ENCODE measurements at places on chromosomes 1 and 21.

DNA sequence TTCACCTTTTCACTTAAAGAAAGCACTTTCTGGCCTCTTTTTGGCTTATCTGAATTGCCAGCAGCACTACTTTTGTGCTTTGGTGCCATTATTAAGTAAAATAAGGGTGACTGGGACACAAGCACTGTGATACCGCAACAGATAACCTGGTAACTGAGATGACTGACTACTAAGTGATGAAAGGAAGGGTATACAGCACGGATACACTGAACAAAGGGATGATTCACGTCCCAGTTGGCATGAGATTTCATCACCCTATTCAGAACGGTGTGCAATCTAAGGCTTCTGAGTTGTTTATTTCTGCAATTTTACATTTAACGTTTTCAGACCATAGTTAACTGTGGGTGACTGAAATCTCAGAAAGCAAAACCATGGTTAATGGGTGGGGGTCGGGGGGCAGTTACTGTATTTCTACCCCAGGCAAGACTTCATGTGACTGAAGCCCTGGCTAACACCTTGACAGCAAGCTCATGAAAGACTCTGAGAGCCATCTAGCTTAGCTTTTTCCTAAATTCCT is 102.8 kb downstream of the CLIC6 start:
- peak; percentile 84 for DNase-seq

- DNase-seq: peak; percentile 52
These were observed 18.5 kb downstream of the CCN1 start for GRCh38 chr1:85599076-85599491.

DNA sequence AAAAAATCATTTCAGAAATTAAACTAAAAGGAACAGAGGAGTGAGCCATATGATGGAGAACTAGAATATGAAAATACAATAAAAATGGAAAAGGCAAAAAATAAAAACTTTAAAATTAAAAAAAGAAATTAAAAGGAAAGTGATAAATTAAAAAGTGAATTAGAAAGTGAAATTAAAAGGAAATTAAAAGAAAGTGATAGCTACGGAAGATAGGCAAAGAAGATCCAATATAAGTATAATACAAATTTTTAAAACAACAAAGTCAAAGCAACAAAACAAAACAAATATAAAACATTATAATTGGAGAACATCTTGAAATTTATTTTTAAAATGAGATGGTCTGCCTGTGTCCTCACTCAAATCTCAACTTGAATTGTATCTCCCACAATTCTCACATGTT is 165.8 kb downstream of the GPATCH2 start:
- no peak for DNase-seq

GRCh38 chr1:192527111-192527795 is 48.3 kb upstream of the RGS1 start:
- no peak for DNase-seq

DNA sequence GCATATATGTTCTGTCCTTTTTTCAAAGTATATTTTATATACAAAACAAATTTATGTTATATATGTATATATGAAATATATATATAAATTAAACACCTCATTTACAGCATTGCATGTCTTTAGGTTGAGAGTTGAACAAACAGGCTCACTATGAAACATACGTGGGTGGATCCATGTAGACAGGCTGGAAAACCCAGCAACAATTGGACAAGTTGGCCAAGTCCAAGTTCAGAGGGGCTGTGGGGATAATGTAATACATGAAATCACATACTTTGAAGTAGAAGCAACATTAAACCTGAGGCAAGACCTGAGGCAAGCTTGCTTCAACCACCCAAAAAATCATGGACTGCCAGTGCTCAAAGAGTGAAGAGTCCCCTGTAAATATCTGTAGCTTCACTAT is 39.7 kb downstream of the KCNJ6 start:
- DNase-seq: no peak

GRCh38 chr1:15403962-15404580 is 5.6 kb upstream of the EFHD2 start:
- DNase-seq: no peak

GRCh38 chr1:235408503-235408960 is 41.3 kb downstream of the TBCE start:
- no peak for DNase-seq

GRCh38 chr1:159921251-159921650 is 4.1 kb downstream of the TAGLN2 start:
- DNase-seq: peak; percentile 42

GRCh38 chr1:60888126-60888525 is 194.2 kb upstream of the NFIA start:
- no peak for DNase-seq

DNA sequence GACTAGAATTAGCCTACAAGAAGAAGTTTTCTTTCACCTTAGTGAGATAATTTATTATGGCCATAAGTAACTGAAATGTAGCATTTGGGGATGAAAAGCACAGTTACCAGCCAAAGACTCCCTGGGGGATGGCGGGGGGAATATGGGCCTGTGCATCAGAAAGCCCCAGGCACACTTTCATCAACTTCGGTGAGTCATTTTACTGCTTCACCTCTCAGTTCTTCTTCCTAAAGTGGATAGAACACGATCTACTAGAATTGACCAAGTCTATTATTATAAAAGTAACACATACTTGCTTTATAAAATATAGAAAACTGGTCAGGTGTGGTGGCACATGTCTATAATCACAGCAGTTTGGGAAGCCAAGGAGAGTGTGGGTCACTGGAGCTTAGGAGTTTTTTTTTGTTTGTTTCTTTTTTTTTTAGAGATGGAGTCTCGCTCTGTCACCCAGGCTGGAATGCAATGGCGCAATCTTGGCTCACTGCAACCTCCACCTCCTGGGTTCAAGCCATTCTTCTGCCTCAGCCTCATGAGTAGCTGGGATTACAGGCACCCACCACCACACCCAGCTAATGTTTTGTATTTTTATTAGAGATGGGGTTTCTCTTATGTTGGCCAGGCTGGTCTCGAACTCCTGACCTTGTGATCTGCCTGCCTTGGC is 141.8 kb downstream of the ZZZ3 start:
- peak; percentile 92 for DNase-seq

GRCh38 chr1:172605641-172606040 is 53.3 kb upstream of the FASLG start:
- no peak for DNase-seq

DNA sequence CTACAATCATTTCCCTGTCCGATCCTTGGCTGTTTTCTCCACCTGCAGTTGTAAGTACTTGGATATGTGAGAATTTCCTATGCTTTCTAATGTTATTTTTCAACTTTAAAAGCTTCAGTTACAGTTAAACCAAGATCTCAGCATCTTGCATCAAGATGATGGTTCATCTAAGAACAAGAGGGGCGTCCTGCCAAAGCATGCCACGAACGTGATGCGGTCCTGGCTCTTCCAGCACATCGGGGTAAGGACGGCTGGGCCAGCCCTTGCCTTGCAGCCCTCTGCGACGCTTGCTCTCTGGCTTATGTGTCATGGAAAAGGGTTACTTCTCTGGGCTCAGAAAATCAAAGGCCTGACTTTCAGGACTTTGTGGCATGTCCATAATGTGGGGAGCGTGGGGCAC is 46.8 kb downstream of the PKNOX1 start:
- DNase-seq: no peak

- DNase-seq: no peak
These were observed 19.5 kb downstream of the IFFO2 start for GRCh38 chr1:18936814-18937481.

Data from ELR (cell line).